NCI-H1436 treated with DMSO at 0.1 percent for 48 hours (cell line): ENCODE measurements at places on chromosomes 16 and 17.

DNA sequence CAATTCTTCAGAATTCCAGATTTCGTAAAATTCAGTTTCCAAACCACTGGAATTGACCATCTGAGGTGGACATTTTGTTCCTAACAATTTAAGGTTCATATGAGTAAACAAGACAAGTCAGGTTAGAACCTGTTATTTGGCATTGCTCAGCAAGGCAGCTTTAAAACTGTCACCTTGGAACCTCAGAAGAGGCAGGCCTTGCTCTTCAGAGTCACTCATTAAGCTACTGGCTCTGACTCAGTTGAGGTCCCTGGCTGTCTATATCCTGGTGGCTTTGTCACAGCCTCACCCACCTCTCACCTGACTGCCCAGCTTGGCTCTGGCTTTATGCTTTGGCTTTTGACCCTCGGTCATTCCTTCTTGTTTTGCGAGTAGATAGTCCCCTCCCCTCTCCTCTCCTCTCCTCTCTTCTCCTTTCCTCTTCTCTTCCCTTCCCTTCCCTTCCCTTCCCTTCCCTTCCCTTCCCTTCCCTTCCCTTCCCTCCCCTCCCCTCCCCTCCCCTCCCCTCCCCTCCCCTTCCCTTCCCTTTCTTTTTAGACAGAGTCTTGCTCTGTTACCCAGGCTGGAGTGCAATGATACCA, 238.4 kb downstream of the SHISA9 start:
- no peak for DNase-seq

GRCh38 chr17:78421534-78422266, 43.3 kb downstream of the PGS1 start:
- no peak for DNase-seq

GRCh38 chr17:47717261-47717697, 15.8 kb upstream of the TBX21 start:
- DNase-seq = no peak

- no peak for DNase-seq
These were observed 77.5 kb upstream of the NACA2 start for GRCh38 chr17:61668486-61668885.

GRCh38 chr16:87626905-87627304, 24.6 kb downstream of the JPH3 start:
- DNase-seq = no peak

DNA sequence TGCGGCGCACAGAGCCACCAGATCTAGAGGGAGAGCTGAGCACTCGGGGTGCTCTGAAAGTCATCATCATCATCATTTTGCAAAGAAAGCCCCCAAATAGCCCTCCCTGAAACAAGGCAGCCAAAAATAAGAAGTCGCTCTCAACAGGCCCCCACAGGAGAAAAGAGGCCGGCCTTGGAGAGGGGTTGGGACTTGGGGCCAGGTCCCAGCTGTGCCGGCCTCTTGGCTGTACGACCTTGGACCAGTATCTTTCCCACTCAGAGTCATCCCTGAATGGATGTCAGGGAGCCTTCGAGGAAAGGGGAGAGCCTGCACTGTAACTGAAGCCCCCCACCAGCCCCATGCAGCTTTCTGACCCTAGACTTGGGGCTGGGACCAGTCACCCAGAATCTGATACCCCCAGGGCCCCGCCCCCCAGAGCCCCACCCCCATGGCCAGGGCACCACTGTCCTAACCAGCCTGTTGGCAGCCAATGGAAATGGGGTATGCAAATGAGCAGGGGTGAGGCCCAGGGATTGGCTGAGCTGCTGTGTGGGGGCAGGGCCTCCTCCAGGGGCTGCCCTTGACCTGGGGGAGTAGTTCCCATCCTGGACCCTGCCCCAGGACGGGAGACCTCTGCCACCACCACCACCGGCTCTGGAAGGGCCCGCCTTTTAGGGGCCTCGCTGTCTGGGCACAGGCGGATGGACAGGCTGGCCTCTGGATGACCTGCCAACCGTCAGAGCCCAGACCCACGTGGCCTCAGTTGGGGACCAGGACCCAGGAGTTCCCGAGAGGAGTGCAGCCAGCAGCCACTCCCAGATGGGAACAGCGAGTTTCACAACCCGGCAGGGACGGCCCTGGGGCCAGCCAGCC, 15.4 kb downstream of the ZFPM1 start:
- DNase-seq = no peak

GRCh38 chr17:28940142-28940541, 11.2 kb downstream of the PHF12 start:
- no peak for DNase-seq

GRCh38 chr17:39926135-39926587, 1.2 kb downstream of the ORMDL3 start:
- no peak for DNase-seq

DNA sequence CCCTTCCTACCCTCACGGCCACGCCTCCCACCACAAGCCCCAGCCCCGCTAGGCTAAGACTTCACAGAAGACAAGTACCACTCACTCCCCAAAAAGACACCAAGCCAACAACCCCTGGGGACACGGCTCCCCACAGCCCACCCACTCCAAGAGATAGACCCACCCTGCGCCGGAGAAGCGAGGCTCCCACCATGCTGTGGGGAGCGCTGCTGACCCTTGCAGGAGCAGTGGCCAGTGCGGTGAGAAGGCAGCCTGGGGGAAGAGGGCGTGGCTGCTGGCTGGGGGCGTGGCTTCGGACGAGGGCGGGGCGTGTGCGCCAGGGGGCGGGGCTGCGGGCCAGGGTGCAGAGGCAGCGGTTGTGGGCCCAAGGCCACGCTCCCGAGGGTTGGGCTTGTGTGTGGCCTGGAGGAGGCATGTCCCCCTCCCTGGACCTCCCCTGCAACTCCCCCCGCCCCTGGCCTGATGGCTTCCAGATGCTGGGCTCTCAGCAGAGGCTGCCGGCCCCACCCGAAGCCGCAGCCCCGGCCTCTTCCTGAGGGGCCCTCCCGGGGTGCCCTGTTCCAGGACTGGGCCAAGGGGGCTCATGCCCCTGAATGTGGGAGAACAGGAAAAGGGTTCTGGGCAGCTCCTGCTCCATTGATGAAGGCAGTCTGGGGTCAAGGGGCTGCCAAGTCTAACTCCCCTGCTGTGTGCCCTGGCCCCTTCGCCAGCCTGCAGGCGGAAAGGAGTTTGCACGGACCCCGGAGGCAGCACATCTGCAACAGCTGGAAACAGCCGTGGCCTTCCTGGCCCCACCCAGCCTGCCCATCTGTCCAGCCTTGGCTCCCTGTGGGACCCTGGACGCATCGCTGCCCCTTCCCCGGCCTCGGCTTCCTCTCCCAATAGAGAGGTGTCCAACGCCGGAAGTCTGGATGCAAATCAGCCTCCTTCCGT, 9.1 kb downstream of the TFAP4 start:
- no peak for DNase-seq

GRCh38 chr17:36611345-36612072, 10.1 kb downstream of the MRM1 start:
- no peak for DNase-seq

GRCh38 chr16:89197633-89198416, 2.5 kb downstream of the SLC22A31 start:
- no peak for DNase-seq

DNA sequence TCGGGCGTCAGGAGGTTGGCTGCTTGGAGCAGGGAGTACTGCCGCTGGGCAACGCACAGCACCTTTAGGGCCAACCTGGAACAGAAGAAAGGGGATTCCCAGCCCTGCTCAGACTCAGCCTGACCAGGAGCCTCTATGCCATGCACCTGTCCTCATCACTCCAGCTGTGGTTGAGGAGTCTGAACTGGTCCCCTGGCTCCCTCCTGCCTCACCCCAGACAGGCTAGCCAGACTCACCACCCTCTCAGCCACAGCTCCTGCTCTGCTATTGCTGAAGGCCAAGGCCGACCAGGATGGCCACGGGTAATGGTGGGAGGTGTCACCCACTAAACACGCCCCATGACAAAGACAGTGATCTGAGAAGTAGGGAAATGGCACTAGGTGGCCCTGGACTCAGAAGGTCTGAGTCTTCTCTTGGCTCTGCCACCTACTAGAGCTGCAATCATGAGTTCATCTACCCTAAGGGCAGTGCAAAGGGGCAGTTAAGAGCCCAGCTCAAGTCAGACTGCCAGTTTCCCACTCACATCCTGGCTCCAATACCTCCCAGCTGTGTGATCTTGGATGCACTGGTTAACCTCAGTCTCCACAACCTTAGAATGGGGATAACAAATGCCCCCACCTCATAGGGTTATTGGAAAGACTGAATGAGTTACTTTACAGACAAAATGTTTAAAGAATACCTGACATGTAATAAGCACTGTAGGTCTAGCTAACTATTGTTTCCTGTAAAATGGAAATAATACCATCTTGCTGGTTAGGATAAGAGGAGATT, 13.8 kb upstream of the GFAP start:
- DNase-seq = no peak

DNA sequence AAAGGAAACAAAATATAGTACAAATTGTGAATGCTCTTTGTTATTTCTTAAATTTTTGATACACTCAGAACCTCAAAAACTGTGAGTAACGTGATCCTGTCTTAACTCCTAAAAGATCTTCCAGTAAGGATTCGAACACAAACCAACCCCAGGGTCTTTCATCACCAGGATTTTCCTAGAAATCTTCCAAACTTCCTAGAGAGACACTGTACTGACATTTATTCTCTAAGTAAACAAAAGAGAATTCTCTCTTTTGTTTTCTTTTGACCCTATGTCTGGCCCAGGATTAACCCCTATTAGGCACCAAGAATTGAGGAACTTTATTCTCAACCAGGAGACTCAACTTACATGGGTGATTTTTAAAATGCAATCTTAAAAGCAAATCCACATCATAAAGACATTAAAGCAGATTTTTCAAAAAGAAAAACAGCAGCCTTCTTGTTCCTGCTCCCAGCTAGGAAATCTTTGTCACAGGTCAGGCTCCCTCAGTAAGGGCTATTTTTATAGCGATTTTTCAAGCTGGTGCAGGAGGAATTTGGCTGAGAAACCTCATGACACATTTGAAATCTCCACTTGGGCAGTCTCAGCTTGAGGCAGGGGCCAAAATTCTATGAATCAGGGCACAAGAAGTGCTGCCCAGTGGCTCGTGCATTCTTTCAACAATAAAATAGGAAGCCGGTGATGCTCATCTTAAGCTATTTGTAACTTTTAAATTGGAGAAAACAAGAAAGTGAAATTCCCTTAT, 6.2 kb upstream of the SMG1 start:
- no peak for DNase-seq

DNA sequence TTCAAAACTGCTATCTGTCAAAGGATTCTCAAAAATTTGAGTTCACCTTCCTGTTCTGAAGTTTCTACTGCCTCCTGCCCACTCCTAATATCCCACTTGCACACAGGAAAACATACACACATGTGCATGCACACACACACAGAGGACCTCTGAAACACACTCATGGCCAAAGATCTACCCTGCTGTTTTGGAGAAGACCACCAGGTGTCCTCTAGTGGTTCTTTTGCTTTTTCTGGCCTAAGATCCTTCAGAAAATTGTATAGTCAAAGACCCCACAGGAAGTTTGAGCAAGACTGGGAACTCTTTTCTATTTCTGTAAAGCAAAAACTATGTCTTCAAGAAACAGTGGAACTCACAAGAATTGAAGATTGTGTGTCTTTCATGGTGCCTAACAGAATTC, 90.2 kb downstream of the CDH8 start:
- DNase-seq = no peak

GRCh38 chr17:43820759-43821158, 12.2 kb downstream of the MPP3 start:
- DNase-seq = no peak

GRCh38 chr17:5003214-5003867, 5.6 kb downstream of the KIF1C start:
- DNase-seq = no peak

DNA sequence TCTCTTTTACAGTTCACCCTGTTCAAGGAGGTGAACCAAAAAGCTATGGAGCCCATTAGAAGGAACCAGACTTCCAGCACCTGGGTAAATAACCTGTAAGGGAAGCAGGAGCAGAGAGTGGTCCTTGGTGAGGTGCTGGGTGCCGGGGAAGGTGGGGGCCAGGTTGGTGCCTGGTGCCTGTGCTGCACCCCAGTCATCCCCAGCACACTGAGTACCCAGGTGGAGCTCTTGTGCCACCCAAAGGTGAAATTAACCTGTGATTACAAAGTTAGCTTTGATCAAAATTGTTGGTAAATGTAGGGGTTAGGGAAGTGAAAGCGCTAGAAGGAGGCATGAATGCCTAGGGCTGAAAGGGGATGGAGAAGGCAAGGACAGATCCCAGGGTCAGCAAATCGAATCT, 58.6 kb downstream of the CDRT4 start:
- DNase-seq = no peak

- DNase-seq = no peak
These were observed 3.6 kb upstream of the TMEM92 start for GRCh38 chr17:50270435-50271362.

DNA sequence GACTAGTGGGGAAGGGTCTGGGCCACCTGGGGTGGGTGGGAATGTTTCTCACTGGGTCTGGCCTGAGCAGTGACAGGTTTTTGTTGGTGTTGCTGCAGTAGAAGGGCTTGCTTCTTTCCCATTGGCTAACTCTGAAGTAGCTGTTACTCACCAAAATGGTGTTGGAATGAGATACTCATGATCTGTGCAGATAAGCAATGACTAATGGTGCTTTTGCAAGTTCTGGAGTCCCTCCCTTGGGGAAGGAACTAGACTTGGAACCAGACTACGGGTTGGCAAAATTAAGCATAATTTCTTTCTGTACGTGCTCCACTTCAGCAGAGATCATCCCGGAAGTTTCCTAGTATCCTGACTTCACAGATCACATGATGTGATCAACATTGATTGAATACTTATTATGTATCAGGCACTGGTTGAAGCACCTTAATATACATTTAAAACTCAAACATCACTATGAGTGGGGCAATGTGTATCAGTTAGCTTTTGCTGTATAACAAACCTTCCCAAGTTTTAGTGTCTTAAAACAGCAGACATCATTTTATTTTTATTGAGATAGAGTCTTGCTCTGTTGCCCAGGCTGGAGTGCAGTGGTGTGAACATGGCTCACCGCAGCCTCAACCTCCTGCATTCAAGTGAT, 30.1 kb downstream of the CHP2 start:
- no peak for DNase-seq

DNA sequence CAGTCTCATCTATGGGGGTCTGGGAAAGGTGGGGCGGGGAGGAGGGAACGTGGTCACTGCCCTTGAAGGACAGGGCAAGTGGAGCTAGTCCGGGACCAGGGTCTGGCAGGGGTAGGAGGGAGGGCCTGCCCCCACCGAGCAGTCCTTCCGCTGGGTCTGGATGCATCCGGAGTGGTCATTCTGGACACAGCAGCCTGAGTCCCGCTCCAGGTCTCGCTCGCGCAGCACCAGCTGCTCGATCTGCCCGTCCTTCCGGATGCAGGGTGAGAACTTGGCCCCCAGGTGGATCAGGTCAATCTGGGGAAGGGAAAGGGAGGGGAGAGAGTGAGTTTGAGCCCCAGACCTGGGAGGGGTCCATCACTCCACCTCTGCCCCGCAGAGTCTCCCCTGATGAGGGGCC, 6.8 kb downstream of the AANAT start:
- DNase-seq = no peak
